ENCODE measurements at places on chromosomes 13 and 19.
A peak's percentile ranks its signal among the peaks of the same experiment; 100 is the strongest.

- DNase-seq: no peak
These were observed 26.6 kb upstream of the GSX1 start for GRCh38 chr13:27765650-27766049.

DNA sequence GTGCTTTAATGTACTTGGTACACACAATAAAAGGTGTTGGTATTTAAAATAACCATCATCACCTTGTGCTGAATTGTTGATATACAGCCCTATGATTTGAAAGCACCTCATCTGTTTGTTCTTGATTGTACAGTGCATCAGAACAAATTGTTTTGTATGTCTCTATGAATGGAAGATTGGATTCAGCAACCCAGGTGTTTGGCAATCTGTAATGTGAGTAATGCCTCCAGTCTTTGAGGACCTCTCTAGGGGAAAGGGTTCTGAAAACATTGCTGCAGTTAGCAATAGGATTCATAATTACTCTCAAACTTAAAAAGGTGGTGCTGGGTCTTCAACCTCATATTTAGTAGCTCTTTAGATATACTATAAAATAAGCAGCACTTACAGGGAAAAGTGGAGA, 341.8 kb downstream of the OXGR1 start:
- no peak for DNase-seq

DNA sequence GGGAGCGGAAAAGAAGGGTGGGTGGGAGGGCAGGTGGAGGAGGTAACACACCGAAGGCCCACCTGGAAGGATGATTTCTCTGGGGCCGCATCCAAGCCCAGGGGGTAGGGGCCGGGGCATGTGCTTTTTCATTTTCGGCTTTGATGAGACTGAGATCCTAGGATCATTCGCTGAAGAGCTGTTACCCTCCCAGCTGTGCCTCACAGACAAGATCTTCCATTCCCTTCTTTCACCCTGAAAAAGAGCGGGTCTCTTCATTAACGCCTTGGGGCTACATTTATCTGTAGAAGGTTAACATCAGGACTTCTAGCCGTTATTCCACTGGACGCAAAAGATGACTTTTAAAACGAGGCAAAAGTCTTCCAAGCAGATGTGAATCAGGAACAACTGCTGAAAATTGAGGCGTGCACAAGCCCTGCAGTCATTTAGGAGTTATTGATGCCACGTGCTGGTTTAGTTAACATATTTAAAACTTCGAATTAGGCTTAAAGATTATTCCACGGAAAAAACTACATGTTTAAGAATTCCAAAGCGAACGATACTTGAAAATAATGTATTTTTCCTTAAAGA, 1.1 kb downstream of the LMO7 start:
- DNase-seq: no peak

- DNase-seq: no peak
These were observed 3.8 kb upstream of the ZNF681 start for GRCh38 chr19:23762548-23762883.

- DNase-seq: no peak
These were observed 7.7 kb downstream of the UBE2L5 start for GRCh38 chr13:30429721-30430694.

DNA sequence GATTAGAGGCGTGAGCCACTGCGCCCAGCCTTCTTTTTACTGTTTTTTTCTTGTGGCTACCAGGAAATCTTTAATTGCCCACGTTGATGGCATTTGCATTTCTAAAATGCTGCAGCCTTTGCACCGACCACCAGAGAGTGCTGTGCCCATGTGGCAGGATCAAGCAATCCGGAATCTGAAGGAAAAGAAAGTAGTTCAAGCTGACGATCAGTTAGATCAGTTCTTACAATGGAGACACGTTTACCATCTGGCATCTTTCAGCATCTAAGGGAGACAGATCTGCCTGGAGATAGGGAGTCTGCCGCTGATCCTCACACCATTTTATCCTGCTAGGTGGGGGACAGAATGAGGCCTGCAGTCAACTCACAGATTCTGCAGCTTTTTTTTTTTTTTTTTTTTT, 19.9 kb downstream of the TINCR start:
- DNase-seq: no peak

DNA sequence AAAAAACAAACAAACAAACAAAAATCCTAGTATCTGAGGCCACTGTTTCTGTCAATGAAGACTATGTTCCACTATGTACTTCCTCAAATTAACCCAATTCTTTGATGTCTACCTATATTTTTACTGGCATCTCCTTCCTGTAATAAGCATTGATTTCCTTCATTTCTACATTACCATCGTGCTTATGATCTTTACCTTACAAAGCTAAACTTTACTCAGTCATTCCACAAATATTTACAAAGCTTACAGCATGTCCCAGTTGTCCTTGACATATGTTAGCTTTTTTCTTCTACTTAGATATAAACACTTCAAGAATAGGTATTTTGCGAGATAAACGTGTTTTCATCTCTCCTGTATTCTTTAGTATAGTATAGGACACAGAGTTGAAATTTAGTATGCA, 1090.9 kb downstream of the PCDH9 start:
- DNase-seq: no peak

GRCh38 chr13:50340146-50340545, 324.9 kb downstream of the KCNRG start:
- DNase-seq: no peak

- no peak for DNase-seq
These were observed 1.4 kb downstream of the SIGLEC7 start for GRCh38 chr19:51143486-51143885.

GRCh38 chr19:10114651-10115391, 3.3 kb downstream of the P2RY11 start:
- DNase-seq: no peak

- no peak for DNase-seq
These were observed 217.5 kb upstream of the MAB21L1 start for GRCh38 chr13:35694031-35694430.

DNA sequence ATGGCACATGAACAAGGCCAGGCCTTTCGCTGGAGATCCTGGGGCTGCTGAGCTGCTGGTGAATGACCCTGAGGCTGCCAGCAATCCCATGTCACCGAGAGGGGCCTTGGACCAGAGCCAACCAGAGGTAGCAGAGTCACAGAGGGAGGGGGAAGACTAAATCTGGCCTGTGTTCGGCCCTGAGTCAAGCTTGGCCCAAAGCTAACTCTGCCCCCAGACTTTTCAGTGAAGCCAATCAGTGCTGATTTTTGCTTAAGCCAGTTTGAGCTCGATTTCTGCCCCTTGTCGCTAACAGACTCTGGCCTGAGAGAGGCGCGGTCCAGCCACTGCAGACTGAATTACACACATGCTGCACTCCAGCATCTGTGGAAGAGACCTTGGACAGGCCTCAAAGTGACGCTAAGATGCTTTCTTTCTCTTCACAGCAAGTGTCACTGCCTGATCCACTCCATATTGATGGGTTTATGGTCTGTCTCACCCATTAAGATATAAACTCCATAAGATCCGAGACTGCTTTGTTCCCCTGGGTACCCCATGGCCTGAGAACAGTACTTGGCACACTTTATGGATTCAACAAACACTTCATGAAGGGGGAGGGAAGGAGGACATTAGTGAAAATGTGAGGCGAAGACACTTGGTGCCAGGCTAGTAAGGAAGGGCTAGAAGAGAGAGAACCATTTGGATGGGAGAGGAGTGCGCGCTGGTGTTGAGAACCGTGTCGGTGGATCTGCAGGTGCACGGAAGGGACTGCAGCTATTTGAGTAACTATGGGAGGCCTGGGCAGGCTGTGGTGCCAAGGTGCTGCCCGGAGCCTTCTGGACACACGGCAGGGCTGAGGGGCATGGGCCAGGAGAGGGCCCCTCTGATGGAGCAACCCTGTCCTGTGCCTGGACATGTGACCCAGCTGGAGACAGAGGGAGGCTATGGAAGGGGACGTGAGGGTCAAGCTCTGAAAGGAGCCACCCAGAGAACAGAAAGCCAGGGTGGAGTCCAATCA, 17.6 kb downstream of the RANBP3 start:
- no peak for DNase-seq

- no peak for DNase-seq
These were observed 120.5 kb downstream of the STK24 start for GRCh38 chr13:98456413-98456845.

- DNase-seq: no peak
These were observed 78.6 kb upstream of the TM9SF2 start for GRCh38 chr13:99422586-99423220.

DNA sequence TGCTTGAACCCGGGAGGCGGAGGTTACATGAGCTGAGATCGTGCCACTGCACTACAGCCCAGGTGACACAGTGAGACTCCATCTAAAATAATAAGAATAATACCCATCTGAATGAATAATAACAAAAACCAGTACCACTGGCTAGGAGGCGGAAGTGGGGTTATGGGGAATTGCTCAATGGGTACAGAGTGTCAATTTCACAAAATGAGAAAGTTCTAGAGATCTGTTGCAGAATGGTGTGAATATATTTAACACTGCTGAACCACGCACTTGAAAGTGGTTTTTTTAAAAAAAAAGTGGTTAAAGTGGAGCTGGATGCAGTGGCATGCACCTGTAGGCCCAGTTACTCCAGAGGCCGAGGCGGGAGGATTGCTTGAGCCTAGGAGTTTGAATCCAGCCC, 18.5 kb downstream of the KLF2 start:
- no peak for DNase-seq

GRCh38 chr13:100300243-100300642, 211.3 kb downstream of the PCCA start:
- no peak for DNase-seq

DNA sequence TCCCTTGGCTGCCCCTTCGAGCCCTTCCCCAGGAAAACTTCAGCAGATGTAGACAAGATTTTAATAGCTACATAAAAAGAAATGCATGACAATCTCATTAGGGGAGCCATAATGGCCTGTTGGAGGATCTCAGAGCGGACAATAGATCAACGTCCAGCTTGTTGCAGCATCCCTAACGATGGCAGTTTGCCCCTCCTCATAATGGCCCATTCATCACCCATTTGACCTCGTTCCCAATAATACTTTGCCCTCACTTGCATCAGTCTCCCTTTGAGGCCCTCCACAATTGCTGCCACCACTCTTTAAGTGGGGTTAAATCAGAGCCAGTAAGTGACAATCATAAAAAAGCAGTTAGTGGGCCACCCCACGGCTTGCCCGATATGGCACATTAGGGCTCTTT, 84.7 kb upstream of the PCDH8 start:
- DNase-seq: no peak

GRCh38 chr19:13117772-13118423, at the start of gene NACC1:
Gene NACC1 (plus strand): TSS chr19:13118264. CDS start chr19:13135208, 16,944 bp downstream.
- peak; percentile 57 for DNase-seq

GRCh38 chr19:55606471-55606787, 982 bp downstream of the ZNF865 start:
- no peak for DNase-seq

DNA sequence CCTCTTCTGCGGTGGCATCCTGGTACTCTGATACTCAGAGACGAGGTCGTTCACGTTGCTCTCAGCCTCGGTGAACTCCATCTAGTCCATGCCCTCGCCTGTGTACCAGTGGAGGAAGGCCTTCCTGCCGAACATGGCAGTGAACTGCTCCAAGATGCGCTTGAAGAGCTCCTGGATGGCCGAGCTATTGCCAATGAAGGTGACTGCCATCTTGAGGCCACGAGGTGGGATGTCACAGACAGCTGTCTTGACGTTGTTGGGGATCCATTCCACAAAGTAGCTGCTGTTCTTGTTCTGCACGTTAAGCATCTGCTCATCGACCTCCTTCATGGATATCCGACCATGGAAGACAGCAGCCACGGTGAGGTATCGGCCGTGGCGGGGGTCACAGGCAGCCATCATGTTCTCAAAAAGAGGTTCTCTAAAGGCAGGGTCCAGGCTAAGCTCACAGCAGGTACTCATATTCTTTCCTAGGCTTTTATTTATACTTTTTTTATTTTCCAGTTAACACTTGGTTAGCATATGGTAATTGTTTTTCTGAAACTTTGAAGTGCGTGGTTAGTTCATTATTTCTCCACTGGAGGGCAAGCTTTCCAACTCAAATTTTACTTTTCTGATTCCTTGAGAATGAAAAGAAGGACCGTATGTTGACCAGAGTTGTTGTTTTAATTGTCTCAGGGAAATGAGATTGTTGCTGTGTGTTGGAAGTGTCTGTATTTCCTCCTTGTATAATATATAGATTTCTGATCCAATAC, 72.4 kb upstream of the RGCC start:
- no peak for DNase-seq

DNA sequence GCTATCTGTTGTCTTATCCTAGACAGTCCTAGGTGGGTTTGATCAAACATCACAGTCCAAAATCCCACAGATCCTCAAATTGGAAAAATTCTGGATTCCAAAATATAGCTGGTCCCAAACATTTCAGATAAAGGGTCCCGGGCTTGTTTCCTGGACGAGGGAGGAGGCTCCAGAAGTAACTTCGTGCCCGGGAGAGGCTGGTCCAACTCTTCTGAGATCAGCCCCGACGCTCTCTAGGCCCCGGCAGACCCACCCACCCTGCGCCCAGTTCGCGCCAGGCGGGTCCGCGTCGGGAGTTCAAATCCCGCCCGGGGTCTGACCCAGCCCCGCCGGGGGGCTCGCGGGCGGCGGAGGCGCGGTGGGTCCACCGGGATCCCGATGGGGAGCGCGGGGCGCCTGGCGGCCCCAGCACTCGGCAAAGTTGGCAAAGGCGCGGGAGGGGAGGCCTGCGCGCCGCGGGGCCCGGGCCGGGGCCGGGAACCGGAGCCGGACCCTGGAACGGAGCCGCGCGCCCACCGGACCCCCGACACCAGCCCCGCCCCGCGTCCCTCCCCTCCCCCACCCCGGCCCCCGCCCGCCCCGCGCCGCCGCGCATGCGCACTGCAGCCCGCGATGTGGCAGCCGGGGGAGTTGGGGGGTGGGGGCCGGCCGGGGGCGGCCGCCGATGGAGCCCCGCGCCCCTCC, 513 bp downstream of the MIER2 start:
- no peak for DNase-seq

DNA sequence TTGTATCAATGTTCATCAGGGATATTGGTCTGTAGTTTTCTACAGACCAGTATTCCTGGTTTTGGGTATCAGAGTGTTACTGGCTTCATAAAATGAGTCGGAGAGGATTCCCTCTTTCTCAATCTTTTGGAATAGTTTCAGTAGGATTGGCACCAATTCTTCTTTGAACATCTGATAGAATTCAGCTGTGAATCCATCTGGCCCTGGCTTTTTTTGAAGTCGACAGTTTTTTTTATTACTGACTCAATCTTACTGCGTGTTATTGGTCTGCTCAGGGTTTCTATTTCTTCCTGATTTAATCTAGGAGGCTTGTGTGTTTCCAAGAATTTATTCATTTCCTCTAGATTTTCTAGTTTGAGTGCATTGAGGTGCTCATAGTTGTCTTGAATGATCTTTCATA, 11.4 kb downstream of the TEX26 start:
- DNase-seq: no peak

- no peak for DNase-seq
These were observed 552.5 kb downstream of the TBC1D4 start for GRCh38 chr13:74929436-74929835.

GRCh38 chr19:56720281-56720680, 48.7 kb upstream of the ZNF835 start:
- no peak for DNase-seq

DNA sequence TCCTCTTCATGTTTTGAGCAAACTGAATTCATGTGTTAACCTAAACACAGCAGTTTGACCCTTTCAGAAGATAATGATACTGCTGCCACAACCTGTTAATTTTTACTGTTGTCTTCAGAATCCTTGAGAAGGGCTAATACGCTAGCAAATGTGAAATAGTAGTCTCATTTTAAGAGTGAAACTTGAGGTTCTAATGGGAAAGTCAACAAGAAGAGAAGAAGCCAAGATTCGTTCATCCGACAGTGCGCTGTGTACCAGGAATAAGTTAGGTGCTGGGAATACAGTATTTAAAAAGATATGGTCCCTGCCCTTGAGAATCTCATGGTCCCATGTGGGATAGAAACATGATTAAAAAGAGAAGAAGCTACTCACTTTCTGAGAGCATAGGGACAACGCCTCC, 134.4 kb downstream of the KL start:
- DNase-seq: no peak
